ENCODE measurements at places on chromosomes 5 and 9. TPM values are rescaled to one million over a fixed set of nuclear protein-coding genes. Genes with fewer than 3 reads are reported as not detected.

GRCh38 chr9:114957558-114957957 is 27.2 kb upstream of the TNFSF8 start:
- no peak for DNase-seq

GRCh38 chr9:34282096-34282495 is 47.0 kb downstream of the KIF24 start:
- no peak for DNase-seq

SLC45A2 gene
- not detected for total RNA-seq

- no peak for DNase-seq
These were observed 32.5 kb downstream of the RASA1 start for GRCh38 chr5:87300176-87300575.

C9orf152 gene
- total RNA-seq = not detected

DNA sequence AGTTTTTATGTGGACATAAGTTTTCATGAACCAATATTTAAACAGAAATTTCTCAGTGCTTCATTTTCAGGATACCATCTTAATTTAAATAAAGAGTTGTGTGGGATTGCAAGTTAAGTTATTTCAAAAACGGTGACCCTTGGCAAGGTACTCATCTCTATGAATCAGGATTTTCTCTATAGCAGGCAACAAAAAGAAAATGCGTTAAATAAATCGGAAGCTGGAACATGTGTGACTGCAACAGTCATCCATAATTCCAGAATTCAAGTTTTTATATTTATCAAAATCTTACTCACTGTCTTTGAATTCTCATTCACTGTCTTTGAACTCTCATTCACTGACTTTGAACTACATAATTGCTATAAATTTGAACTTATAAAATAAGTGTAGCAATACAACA is 5.8 kb upstream of the RECK start:
- no peak for DNase-seq

DNA sequence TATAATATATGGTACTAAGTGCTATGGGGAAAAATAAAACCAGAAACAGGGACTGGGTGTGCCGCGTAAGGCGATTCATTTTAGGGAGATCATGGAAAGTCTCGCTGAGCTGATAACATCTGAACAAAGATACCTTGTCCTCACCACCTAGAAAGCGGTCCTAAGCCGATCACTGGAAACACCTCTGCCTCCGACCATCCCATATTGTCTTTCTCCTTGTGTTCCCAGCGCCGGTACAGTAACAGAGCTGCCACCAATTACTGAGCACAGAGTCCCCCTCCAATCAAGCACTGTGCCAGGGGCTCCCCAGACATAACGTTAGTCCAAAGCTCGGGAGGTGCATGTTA is 704 bp downstream of the CCDC112 start:
- no peak for DNase-seq

ASPN gene
- total RNA-seq = not detected

DNA sequence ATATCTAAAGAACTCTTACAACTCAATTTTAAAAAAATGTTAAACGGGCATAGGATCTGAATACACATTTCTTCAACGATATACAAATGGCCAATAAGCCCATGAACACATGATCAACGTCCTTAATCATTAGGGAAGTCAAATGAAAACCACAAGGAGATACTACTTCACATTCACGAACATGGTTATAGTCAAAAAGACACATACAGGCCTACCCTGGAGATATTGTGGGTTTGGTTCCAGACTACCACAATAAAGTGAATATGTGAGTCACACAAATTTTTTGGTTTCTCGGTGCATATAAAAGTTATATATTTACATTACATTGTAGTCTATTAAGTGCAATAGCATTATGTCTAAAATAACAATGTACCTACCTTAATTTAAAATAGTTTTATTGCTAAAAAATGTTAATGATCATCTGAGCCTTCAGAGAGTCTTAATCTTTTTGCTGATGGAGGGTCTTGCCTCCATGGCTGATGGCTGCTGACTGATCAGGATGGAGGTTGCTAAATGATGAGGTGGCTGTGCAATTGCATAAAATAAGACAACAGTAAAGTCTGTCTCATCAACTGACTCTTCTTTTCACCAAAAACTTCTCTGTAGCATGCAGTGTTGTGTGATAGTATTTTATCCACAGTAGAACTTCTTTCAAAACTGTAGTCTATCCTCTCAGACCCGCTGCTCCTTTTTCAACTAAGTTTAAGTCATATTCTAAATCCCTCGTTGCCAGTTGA is 15.1 kb downstream of the AK3 start:
- no peak for DNase-seq

DNA sequence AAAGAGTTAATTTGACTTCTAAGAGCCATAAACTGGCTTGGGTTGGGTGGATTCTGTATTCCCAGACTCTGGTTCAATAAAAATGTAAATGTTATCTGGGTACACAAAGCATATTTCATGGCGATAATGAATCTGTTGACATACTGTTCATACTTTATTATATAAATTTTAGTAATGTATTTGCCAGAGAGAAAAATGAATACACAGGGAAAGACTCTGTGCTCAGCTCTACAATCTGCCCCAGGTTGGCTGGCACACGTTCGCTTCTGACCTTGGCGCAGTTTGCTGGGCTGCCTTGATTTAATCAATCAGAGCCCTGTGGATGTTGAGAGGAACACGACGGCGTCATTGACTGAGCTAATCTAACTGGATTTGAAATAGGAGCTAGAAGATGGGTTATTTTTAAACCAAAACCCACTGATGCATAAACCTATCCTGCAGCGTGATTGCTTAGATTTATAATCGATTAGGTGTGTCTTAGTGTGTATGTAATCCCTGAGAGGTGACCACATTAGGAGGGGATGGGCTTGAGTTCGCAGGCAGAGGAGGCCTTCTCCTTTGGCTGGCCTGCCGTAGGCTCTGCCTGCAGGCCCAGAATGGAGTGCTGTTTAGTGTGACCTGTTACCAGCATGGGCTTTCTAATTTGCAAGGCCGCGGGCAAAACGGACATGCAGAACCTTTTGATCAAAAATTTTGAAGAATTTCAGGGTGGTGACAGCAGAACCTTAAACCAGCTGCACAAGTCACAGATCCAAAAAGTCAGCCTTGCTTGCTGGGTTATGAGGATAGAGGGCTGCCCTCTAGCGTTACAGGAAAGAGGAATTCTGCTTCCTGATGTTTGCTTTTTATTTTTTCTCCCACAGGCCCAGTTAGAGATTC is 3.9 kb upstream of the ADCY2 start:
- DNase-seq = no peak

DNA sequence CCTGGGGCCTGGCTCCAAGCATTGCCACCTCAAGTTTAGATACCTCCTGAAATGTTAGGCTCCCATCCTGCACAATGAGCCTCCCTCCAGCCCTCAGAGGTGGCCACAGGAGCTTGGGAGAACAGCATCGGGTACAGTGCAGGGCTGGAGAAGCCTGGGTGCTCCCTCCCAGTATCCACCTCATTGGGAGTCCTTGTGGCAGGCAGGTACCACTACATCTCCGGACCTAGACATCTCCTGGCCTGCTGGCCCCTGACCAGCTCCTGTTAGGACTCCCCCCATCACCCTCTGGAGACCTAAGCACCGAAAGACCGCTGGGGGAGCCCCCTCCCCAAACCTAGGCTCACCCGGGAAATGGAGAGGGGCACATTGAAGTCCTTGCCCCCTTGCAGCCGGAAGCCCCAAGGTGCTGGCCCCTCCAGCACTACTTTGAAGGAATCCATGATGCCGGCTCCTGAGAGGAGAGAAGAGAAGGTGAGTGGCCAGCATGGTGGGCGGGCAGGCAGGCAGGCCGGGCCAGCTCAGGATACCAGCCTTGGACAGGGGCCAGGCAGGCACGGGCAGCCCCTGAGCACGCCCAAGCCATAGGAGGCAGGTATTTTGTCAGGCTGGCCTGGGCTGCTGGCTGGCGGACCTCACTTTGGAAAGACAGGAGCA is 1.2 kb downstream of the PDLIM7 start:
- DNase-seq = peak; percentile 44

- DNase-seq = no peak
These were observed 59.7 kb downstream of the PPP2R2B start for GRCh38 chr5:146818822-146819221.

CFAP157 gene
- 0.22 TPM for total RNA-seq

DNA sequence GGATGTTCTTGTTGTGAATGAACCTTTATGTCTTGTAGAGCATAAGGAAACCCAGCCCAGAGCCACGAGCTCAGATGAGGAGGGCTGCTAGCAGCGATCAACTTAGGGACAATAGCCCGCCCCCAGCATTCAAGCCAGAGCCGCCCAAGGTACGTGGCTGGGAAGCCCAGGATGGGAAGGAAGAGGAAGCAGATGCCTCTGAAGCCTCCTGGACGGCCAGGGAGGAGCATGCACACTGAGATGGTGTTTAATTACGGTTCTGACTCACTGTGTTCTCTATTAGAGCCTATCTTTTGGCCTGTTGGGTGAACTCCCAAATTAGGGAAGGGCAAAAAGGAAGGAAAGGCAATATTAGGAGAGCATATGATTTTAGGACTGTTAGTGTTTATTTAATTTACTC is 75.3 kb downstream of the TJP2 start:
- no peak for DNase-seq

DNA sequence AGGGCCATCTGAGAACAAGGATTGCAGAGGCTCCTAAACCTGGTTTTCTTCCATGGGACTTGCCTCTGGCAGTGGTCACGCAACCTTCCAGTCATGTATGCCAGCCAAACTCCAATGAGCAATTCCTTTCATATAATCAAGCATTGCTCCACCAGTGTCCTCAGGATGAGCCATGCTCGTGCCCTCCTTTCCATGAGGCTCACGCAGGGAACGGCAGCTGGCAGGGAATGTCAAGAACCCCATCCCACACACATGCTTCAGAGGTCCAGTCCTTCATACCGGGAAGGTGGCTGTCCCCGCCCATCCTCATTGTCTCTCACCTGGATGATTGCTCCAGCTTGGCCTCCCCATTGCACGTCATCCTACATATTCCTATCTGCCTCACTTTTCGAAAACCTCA is 13.4 kb upstream of the ZBTB34 start:
- DNase-seq = no peak

- DNase-seq = no peak
These were observed 188.5 kb upstream of the SNX2 start for GRCh38 chr5:122586351-122586750.

GRCh38 chr5:98965226-98965625 is 36.4 kb upstream of the CHD1 start:
- no peak for DNase-seq

EIF4E1B gene
- 0.07 TPM for total RNA-seq

DNA sequence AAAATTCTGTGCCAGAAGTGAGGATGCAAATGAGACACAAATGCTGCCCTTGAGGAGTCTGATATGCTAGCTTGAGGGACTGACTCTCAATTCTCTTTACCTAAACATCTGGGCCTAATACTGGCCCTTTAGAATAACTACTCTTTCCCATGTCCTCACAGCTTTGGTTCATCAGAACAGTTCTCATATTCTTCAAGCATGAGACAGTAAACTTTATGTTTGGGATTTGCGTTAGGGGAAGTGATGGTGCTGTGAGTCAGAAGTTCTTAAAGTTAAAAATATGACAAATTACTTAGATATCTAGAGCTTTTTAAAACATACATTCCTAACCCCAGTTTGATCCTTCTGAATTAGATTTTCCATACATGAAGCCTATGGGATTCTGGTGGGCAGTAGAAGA is 665.0 kb upstream of the RGMB start:
- DNase-seq = no peak

DNA sequence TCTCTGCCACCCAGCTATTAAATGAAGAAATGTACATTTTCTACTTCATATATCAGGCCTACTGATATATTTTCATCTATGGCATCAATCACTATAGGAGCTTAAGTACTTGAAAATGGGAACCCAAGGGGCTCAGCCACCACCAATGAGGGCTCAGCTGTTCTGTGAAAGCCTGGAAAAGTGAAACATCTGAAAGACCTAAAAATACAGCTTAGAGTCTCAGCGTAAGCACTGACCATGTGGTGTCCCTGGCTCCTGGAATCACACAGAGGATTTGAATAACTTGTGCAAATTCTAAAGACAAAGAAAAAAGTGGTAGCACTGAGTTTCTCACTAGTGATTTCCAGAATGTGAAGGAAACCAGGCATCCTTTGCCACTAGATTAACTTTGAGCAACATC is 64.5 kb downstream of the PTPRD start:
- no peak for DNase-seq

- no peak for DNase-seq
These were observed 1.3 kb upstream of the LRRC14B start for GRCh38 chr5:189976-190365.

MELK gene
- total RNA-seq = 63.2 TPM

GABRA6 gene
- total RNA-seq = not detected

- DNase-seq = no peak
These were observed 788.4 kb downstream of the TLE4 start for GRCh38 chr9:80359941-80360881.

DNA sequence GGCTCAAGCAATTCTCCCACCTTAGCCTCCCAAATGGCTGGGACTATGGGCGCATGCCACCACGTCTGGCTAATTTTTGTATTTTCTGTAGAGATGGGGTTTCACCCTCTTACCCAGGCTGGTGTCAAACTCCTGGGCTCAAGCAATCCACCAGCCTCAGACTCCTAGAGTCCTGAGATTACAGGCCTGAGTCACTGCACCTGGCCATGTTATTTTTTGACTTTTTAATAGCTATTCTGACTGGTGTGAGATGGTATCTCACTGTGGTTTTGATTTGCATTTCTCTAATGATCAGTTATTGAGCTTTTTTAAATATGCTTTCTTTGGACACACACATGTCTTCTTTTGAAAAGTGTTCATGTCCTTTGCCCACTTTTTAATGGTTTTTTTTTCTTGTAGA is 38.2 kb downstream of the FBXW2 start:
- DNase-seq = no peak

Measured in HCT116 (cell line).